Smooth muscle cell of the umbilical artery (primary cell): ENCODE measurements at places on chromosomes 11 and 22. TPM values are rescaled to one million over a fixed set of nuclear protein-coding genes. Genes with fewer than 3 reads are reported as not detected.

Gene TMEM191C
- total RNA-seq: 0.30 and 1.6 TPM in 2 replicates

Gene SYTL2
- total RNA-seq: 14.3 and 22.7 TPM in 2 replicates

Gene LSP1
- total RNA-seq: 2.0 and 2.7 TPM in 2 replicates

Gene BRMS1
- total RNA-seq: 35.9 and 38.6 TPM in 2 replicates

Gene ARRB1
- total RNA-seq: 3.3 and 5.8 TPM in 2 replicates

Gene ABTB2
- 12.8 and 14.2 TPM in 2 replicates for total RNA-seq

Gene C11orf97
- not detected in 2 replicates for total RNA-seq

Gene ARHGEF17
- total RNA-seq: 38.9 and 72.8 TPM in 2 replicates

Gene SYT13
- total RNA-seq: not detected in 2 replicates

Gene ANGPTL5
- not detected in 2 replicates for total RNA-seq

Gene APOL4
- under 0.01 TPM in 1 of 2 replicates, not detected in the other for total RNA-seq

Gene OR5F1
- not detected in 2 replicates for total RNA-seq

Gene LRRC74B
- total RNA-seq: under 0.01 TPM in 1 of 2 replicates, not detected in the other

Gene KCNK4
- total RNA-seq: not detected in 2 replicates

Gene TCF20
- total RNA-seq: 16.6 and 32.8 TPM in 2 replicates

Gene CYTH4
- under 0.01 and 0.14 TPM in 2 replicates for total RNA-seq

Gene RAB6A
- total RNA-seq: 163 and 189 TPM in 2 replicates

Gene TCIRG1
- total RNA-seq: 111 and 115 TPM in 2 replicates

Gene UPK3A
- total RNA-seq: not detected in 2 replicates

Gene OR52N4
- not detected in 2 replicates for total RNA-seq

Gene OR51G1
- total RNA-seq: not detected in 2 replicates

Gene CACNA1I
- 0.05 TPM in 1 of 2 replicates, not detected in the other for total RNA-seq

Gene TYR
- not detected in 2 replicates for total RNA-seq

Gene ADAMTS15
- total RNA-seq: 1.8 and 4.9 TPM in 2 replicates

Gene COPB1
- 402 and 481 TPM in 2 replicates for total RNA-seq

Gene DEFB131B
- total RNA-seq: not detected in 2 replicates

Gene SNX32
- total RNA-seq: 0.92 and 1.8 TPM in 2 replicates

Gene UNC93B1
- total RNA-seq: 22.4 and 23.5 TPM in 2 replicates

Gene MS4A4A
- not detected in 2 replicates for total RNA-seq

Gene OR56B1
- total RNA-seq: not detected in 2 replicates

Gene COMT
- 252 and 308 TPM in 2 replicates for total RNA-seq

Gene SCUBE2
- total RNA-seq: 1.8 and 9.5 TPM in 2 replicates

Gene OR5B17
- total RNA-seq: not detected in 2 replicates
